Dorsolateral prefrontal cortex (tissue), 122 donors: ENCODE measurements at places on chromosomes 5 and 9. TPM values are rescaled to one million over a fixed set of nuclear protein-coding genes. Genes with fewer than 3 reads are reported as not detected.

- DNase-seq = no peak
Observed at GRCh38 chr5:124103671-124104070, 591.7 kb downstream of the CSNK1G3 start.

GRCh38 chr5:149411738-149412519, 32.8 kb upstream of the IL17B start:
- DNase-seq = no peak

DNA sequence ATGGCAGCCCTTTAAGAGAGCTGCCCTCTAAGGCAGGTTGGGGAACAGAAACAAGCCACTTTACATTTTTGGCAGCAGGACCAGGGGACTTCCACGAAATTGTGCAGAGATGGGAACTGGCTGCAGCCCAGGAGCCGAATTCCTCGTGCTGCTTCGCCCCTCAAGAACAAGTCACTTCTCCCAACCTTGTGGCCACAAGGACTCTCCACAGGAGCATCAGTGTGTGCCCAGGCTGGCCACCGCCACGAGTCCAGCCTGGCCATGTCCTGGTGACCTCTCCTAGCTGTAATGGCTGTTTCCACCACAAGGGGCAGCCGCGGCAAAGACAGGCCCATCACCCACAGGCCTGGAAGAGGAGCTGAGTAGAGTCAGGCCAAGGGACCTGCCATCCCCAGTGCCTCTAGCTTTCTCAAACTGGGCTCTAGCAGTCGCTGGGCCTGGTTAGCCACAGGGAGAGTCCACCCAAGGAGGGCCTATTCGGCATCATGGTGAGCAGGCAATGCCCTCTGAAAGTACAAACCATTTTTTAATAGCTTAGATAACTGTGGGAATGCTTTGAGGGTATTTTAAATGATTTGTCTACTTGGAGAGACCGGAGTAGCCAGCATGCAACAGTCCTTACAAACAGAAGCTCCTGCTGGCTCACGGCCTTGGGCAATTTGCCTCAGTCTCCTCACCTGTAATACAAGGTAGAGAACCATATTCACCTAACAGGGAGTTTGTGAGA, 129.0 kb downstream of the COL23A1 start:
- DNase-seq = peak; percentile 82

GRCh38 chr5:35924122-35924949, 14.1 kb downstream of the CAPSL start:
- no peak for DNase-seq

SPEF2 gene
- total RNA-seq = 34.2 TPM
